Astrocyte of the cerebellum (primary cell): ENCODE measurements at places on chromosomes 4 and X.

DNA sequence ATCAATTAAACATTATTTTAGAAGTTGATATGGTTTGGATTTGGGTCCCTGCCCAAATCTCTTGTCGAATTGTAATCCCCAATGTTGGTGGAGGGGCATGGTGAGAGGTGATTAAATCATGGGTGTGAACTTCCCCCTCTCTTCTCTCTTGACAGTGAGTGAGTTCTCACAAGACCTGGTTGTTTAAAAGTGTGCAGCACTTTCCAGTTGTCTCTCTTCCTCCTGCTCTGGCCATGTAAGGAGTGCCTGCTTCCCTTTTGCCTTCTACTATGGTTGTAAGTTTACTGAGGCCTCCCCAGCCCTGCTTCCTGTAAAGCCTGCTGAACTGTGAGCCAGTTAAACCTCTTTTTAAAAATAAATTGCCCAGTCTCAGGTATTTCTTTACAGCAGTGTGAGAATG, 141.4 kb downstream of the GALNTL6 start:
- DNase-seq = no peak

DNA sequence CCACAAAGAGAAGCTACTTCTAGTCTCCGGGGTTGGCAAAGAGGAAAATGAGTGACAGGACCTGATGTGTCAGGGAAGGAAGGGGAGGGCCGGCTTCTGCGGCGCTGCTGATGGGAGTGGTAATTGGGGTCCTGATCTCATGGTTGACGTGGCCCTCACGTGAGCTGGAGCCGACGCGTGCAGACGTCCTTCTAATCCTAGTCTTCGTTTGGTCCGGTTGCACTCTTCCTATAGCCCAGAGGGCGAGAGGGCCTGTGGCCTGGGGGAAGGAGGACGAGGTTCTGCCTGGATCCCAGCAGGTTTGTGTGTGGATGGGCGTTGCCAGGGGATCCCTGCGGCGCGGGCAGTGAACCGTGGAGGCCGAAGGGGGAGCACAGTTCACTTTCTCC, at the start of gene ARMCX1:
ARMCX1 (plus strand) TSS at position 186 of the 389 bp plus-strand sequence. CDS start 2,384 bp downstream, outside the sequence.
- DNase-seq = peak; percentile 35

DNA sequence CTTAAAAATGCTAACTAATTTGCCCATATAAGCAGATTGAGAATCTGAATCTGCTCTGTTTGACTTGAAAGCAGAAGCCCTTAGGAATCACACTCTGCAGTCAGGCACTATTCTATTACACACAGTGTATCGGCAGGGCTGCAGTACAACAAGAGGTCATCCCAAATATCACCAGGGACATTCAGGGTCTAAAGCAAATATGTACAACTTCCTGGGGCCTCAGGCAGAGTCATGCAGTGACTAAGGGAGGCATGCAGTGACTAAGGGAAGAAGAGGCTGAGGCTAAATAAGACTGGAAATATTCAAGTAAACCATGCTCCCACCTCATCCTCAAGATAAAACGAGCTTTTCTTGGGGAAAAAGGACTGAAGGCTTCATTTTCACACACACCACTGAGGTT, 20.9 kb downstream of the MAPK10 start:
- DNase-seq = peak; percentile 53

- DNase-seq = no peak
Observed at GRCh38 chr4:108334031-108334430, 165.3 kb upstream of the LEF1 start.

- no peak for DNase-seq
Observed at GRCh38 chr4:110132816-110133719, 65.3 kb downstream of the ELOVL6 start.

DNA sequence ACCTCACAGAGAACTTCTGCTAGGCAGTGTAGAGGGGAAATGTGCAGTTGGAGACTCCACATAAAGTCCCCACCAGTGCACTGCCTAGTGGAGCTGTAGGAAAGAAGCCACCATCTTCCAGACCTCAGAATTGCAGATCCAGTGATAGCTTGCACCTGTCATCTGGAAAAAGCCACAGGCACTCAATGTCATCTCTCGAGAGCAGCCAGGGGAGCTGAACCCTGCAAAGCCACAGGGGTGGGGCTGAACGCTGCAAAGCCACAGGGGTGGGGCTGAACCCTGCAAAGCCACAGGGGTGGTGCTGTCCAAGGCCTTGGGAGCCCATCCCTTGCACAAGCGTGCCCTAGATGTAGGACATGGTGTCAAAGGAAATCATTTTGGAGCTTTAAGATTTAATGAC, 1226.3 kb downstream of the PCDH7 start:
- DNase-seq = no peak

- no peak for DNase-seq
Observed at GRCh38 chrX:120380699-120381098, 18.8 kb downstream of the ATP1B4 start.

GRCh38 chr4:112748352-112748878, 111.5 kb downstream of the LARP7 start:
- no peak for DNase-seq

- DNase-seq = no peak
Observed at GRCh38 chrX:6029014-6029413, 199.7 kb downstream of the NLGN4X start.

DNA sequence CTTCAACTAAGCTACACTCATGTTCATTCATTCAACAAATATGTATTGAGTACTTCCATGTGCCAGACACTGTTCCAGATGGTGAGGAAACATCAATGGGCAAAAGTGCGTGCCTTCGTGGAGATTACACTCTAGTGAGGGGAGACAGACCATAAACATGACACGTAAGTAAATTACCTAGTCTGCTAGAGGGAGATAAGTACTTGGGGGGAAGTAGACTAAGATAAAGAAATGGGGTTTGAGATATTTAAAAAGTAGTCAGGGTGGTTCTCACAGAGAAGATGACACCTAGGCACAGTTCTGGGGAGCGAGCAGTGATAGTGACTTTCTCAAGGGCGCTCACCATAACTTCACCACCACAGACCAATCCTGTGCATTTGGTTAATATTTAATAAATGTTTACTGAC, 11.7 kb downstream of the JCHAIN start:
- DNase-seq = no peak

- DNase-seq = no peak
Observed at GRCh38 chr4:101807351-101807750, 16.8 kb downstream of the BANK1 start.

- no peak for DNase-seq
Observed at GRCh38 chr4:135573251-135573650, 1371.7 kb upstream of the PABPC4L start.

- DNase-seq = no peak
Observed at GRCh38 chr4:94516999-94517398, 65.3 kb downstream of the PDLIM5 start.

DNA sequence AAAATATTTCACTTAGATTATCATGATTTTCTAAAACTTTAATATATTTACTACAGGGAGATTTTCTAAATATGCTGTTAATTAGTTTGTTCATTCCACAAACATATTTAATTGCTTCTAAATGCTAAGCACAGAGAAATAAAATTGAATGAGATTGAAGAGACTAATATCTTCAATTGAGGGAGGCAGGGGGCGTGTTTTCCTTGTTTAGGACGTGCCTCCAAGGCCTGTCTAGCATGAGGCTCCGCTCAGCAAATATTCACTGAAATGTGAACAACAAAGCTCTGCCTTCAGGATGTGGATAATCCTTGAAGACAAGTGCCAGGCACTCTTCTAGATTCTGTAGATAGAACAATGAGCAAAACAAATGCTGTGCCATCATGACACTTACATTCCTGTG, 98.1 kb downstream of the TSPAN5 start:
- DNase-seq = no peak

GRCh38 chrX:72025236-72025770, 106.4 kb downstream of the RTL5 start:
- no peak for DNase-seq

GRCh38 chrX:108022491-108023089, 22.3 kb upstream of the VSIG1 start:
- DNase-seq = no peak

DNA sequence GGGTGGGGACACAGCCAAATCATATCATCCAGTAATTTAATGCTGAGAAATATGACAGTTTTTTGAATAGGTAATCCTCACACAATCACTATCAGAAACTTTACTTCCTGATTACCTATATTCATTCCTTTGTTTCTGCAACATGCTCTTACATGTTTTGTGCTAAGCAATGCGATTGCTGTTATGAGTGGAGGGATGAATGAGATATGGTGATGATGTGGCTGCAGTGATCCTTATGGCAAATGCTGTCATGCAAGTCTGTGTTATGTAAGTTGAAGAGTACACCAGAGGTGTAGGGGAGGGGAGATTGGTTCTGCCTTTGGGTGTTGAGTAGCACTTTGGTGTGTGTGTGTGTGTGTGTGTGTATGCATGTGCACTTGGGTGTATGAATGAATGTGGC, 14.6 kb downstream of the HERC3 start:
- DNase-seq = no peak

- DNase-seq = no peak
Observed at GRCh38 chrX:133081990-133082389, 14.9 kb downstream of the USP26 start.

- DNase-seq = no peak
Observed at GRCh38 chr4:174307694-174308093, 24.0 kb downstream of the CEP44 start.

- no peak for DNase-seq
Observed at GRCh38 chr4:143399113-143399949, 62.7 kb downstream of the GAB1 start.

- DNase-seq = peak; percentile 83
Observed at GRCh38 chr4:26083987-26084386, 170.0 kb downstream of the SMIM20 start.

GRCh38 chr4:85955620-85956292, 404.1 kb downstream of the MAPK10 start:
- DNase-seq = no peak

DNA sequence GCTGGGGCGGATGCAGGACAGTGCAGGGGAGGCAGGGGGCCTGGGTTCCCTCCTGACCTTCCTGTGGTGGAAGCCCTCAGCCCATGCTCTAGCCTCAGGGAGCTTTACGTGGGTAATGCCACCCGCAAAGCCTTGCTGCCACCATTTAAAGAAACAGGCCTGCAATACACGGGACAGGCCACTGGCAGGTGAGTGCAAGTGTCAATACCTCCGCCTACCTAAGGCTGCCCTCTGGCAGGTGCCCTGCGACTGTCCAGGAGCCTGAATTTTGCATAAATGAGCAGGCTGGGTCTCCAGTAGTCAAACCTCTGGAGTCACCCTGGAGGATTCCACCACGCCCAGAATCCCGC, 5.9 kb downstream of the CRMP1 start:
- DNase-seq = no peak

DNA sequence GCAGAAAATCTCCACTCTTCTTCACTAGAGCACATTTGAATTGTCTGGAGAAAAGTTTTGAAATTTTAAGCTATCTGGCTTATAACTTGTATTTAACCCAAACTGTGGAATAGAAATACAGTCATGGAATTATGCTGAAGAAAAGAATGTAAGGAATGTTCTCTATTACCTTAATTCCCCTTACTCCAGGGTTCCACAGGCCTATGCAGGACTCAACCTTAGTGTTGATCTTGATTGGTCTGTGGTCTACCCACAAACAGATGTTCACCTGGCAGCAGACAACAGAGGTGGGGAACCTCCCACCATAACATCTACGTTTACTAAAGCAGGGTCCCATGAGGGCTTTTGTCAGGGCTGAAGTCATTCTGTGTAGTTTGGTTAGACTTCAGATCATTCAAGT, 189.3 kb upstream of the GPRIN3 start:
- peak; percentile 59 for DNase-seq

GRCh38 chr4:176005766-176006165, 59.9 kb upstream of the WDR17 start:
- no peak for DNase-seq

DNA sequence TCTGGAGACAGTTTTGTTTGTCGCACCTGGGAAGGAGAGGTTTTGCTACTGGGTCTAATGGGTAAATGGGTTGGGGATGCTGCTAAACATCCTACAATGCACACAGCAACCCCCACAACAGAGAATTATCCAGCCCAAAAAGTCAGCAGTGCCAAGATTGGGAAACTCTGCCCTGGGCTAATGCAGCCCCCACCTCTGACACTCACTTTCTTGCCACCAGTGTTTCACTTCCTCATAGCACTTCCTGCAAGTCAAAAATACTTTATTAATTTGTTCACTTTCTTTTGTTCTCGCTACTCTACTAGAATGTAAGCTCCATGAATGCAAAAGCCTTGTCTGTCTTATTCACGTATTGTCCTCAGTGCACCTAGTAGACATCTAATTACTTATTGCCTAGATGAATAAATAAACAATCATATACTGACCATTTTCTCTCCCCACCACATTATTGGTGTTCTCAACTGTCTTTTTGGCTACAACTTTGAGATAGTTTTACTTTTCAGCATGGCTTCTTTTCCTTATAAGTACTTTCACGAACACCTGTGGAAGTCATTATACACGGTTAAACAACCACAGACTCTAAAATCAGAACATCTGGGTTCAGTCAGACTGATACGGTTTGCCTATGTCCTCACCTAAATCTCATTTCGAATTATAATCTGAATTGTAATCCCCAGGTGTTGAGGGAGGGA, 82.0 kb upstream of the PITX2 start:
- no peak for DNase-seq

DNA sequence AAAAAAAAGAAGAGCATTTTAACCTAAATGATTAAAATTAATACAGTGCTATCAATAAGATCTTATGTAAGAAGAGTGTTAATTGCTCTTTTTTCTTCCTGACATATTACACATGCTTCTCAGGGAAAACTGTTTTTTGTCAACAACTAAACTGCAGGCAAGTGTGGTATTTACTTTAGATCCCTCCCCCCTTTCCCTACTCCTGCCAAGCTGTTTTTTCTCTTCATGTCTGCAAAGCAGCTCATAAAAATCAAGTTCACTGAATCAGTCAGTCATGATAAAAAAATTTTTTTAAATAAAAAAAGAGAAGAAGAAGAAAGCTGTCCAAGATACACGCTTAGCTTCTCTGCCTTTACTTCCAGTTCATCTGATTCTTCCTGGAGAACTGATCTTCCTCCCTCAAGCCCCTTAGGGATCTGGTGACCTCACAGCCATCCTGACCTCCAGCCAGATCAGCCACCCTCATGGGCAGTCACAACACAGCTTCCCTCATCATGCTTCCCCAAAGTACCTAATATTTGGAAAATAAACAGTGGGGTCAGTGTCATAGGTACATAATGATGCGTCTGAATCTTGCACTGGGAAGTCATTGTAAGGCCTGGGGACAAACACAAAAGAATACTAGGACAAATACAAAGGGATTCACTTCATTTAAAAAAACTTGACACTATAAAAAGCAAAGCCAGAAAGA, 87.0 kb downstream of the ZNF827 start:
- DNase-seq = no peak

DNA sequence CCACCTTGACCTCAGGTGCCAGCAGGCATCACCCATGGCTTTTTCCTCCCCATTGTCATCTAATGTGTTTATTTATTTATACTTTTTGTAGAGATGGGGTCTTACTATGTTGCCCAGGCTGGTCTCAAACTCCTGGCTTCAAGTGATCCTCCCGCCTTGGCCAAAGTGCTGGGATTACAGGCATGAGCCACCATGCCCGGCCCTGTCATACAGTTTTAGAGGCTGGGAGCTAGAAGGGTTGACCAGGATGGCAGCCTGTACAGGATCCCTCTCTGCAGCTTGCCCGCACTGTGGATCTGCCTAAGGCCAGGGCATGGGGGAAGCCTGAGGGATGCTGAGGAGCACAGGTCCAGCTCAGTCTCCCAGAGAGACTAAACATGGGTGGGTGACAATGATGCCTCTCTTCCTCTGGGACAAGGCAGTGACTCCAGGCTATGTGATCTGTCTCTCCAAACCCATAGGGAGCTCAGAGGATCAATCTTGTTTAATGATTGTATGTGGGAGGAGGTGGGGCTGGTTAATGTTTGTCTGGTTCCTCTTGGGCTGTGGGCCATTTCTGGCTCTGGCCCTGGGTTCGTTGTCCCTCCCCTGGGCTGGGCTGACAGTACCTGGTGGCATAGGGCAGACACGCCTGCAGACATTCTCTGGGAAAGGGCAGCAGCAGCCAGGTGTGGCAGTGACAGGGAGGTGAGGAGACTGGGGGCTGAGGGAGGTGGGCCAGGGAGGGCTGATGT, 8.3 kb upstream of the GJB1 start:
- no peak for DNase-seq
